ENCODE measurements at places on chromosomes 5 and 9.
A peak's percentile ranks its signal among the peaks of the same experiment; 100 is the strongest.

- DNase-seq: no peak
Measured at GRCh38 chr5:14222206-14222605, 79.1 kb downstream of the TRIO start.

DNA sequence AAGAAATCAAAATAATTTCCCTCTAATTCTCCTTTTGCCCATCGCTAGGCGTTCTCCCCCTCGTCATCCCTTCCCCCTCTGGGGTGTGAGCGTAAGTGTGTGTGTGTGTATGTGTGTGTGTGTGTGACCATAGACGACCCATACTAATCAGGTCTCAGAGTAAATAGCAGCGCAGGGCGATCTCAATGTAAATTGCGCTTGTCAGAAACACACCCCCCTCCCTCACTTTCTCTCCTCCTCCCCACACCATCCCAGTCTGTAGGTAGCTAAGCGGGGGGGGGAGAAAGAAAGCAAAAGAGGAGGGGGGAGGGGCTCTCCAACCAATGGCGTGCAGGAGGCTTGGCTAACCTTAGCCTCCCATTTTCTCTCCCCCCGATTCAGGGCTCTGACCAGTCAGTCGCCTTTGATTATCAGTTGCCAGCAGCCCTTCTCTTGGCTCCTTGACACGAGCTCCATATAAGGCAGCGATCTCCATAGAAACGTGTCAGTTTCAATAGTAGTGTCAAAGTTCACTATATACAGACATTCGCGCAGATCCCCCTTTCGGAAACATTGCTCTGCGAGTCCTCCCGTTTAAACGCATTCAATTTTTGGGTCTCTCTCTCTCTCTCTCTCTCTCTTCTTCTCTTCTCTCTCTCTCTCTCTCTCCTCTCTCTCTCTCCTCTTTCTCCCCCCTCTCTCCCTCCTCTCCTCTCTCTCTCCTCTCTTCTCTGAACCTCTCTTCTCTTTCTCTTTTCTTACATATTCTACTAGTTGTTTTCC, at the start of gene NR2F1:
Gene NR2F1 (plus strand): TSS at position 546 of the 762 bp plus-strand sequence. CDS start 1,802 bp downstream, outside the sequence.
- DNase-seq: peak; percentile 89

DNA sequence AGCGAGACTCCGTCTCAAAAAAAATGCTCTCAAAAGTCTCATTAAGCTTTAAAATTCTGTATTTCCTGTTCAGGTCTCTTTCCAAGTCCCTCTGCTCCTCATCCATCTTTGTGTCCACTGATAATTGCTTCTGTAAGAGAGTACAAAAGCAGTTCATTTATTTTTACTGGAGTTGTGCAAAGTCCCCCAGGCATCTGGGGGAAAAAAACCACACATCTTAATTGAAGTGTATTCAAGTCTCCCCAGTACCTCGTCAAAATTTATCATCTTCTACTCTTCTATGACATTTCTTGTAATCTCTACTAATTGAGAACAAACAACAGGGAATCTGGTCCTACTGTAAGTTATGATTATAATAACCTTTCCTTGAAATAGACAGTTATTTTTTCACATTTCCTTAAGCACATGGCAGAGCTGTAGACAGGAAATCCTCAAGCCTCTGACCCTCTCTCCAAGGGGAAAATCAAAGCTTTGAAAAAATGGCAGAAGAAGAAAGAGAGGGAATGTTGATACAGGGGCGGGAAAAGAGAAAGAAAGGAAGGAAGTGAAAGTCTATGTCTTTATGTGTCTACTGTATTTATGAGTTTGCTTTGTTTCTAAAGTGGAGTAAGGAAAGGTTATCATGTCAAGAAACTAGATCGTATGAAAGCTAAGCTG, 51.5 kb downstream of the RAI14 start:
- DNase-seq: no peak

- DNase-seq: no peak
Measured at GRCh38 chr5:150448952-150449516, 505 bp downstream of the RPS14 start.

GRCh38 chr9:126336736-126337325, 10.2 kb downstream of the MVB12B start:
- no peak for DNase-seq

DNA sequence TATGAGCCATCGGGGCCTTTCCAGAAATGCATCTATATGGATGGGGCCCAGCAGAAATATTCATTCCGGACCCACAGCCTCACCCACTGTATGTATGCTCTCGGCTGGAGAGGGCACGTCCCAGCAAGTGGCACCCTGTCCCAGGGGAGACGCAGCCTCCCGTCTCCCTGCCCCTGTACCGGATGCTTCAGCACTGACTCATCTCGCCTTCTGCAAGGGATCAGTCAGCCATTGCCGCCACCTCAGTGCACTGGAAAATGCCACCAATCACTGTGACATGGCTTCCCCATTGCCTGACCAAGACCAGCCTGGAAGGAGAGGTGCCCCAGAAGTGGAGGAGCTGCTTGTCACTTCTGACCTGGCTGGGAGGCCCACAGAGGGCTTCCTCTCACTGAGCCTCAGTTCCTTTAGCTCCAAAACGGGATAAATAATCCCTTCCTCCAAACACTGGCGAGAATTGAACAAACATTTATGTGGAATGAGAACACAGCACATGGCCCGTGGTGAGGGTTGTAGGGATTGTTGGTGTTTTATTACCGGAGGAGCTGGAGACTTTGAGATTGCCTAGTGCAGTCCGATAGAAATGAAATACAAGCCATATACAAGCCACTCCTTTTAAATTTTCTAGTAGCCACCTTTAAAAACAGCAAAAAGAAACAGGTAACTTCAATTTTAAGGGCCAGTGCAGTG, 43.9 kb upstream of the ORM1 start:
- DNase-seq: no peak

DNA sequence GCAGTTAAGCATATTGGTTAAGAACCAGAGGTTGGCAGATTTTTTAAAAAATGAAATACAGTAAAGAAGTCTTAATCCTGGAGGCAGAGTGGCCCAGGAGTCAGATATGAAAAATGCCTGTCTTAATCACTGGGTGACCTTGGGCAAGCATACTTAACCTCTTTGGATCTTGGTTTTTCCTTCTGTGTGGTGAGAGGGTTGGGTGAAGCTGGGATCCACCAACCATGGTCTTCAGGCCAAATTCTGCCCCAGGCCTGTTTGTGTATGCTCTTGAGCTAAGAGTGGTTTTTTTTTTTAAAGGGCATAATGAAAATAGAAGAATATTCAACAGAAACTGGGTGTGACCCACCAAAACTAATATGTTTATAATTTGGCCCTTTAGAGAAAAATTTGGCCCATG, 20.0 kb upstream of the TEX48 start:
- DNase-seq: no peak

DNA sequence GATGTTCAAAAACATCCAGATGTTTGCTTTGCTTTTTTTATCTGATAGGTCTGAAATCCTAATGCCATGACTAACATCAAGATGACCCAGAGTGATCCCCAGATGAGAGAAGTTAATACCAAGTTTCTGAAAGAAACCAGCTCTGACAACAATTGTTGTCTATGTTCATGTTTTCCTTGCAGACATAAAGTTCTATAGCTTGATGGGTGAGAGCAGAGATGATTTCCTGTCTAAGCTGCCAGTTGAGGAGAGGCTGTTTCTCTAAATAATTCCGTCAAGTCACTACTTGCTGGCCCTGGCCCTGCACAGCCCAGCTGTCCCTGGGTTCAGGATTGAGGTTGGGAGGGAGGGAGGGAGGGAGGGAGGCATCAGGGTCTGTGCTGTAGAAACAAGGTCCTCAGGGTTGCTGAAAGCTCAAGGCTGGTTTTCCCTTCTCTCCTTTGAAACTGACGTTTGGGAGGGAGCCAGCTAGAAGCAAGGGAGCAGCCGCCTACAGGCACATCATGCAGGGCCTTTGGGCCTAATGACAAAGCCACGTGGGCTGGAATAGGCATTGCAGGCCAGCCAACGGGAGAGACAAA, 3.9 kb downstream of the SPARC start:
- no peak for DNase-seq

Data from right kidney (tissue), 9 donors.